ENCODE measurements at places on chromosomes 7 and 10.

DNA sequence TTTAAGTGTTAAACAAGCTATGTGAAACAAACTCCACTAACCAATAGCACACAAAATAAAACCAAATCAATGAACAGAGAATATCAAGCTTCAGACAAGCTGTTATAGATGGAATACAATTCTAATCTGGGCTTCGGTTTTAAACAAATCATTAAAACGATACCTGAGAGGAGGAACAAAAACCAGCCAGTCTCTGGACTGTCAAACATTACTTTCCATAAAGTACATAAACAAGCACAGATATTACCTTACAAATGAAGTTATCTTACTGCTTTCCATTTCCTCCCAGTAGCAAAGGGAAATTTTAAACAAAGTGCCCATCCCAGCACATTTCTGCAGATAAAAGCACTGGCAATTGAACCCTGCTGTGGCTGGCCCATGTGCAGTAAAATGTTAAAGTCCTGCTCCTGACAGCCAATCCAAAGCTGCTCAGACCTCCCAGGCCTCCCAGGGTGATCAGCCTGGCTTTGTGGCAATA lies 128.0 kb downstream of the NRCAM start:
- DNase-seq: no peak

- DNase-seq: no peak
Measured at GRCh38 chr10:70843776-70844489, 28.2 kb downstream of the SGPL1 start.

DNA sequence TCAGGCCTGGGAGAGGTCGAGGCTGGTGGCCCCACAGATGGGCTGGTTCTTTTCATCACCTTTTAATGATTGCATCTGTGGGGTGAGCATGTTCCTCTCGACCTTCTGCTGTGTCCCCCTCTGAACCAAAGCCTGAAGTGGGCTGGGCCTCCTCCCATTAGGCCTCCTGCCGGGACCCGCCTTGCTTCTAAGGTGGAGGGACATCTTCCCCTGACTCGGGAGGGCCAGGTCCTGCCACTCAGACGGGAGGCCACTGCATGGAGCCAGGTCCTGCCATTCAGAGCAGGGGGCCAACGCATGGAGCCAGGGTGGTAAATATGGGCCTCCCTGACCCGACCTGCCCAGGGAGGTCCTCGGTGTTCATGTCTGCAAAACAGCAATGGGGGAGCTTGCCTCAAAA lies 188.4 kb downstream of the EBF3 start:
- no peak for DNase-seq

DNA sequence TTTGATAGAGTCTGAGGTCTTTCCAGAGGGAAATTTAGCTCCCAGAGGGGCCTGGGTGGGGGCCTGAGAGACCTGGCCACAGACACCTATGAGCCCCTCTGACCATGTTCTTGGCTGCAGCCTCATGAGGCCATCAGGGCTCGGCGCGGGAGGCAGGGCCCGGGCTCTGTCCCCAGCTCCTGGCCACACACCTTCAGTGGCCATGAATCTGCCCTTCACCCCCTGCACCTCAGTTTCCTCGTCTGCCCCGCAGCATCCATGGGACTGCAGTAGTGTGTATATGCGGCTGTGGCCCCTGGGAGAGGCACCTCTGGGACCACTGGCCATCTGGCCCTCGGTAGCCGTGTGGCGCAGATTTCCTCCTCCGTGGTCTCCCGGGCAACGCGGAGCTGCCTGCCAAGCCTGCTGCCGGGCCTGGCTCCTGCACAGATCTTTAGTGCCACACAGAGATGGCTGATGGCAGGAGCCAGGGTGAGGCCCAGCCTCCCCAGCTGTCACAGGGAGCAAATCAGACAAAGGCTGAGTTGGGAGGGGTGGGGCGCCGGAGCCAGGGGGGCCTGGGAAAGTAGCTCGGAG lies 23.6 kb upstream of the ADCYAP1R1 start:
- DNase-seq: no peak
